RWPE1 (cell line): ENCODE measurements at places on chromosomes 12 and 14.

DNA sequence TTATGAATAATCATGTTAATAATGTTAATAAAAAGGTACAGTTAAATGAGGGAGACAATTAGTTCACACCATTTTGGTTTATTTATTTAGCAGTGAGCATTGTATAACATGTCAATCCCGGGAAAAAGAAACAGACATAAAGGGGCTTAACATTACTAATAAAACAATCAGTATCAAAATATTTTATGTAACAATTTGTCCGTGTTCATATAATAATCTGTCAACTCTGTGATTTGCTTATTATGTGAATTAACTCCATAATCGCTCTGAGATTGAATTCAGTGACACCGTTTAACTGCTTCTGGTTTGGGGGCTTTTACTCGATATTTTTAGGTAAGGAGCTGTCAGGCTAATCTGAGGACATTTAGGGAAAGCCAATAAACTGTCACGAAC lies 95.8 kb upstream of the HMGA2 start:
- no peak for DNase-seq

- no peak for DNase-seq
Observed at GRCh38 chr12:115135800-115136211, 451.8 kb upstream of the TBX3 start.

DNA sequence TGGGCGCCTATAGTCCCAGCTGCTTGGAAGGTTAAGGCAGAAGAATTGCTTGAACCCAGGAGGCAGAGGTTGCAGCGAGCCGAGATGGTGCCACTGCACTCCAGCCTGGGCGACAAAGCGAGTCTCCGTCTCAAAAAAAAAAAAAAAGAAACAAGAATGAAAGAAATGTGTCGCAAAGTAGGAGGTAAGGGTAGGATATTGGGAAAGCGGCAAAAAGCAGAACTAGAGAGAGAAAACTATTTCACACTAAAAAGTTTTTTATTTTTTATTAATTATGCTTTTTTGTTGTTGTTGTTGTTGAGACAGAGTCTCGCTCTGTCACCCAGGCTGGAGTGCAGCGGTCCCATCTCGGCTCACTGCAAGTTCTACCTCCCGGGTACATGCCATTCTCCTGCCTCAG lies 17.7 kb downstream of the SBNO1 start:
- no peak for DNase-seq

DNA sequence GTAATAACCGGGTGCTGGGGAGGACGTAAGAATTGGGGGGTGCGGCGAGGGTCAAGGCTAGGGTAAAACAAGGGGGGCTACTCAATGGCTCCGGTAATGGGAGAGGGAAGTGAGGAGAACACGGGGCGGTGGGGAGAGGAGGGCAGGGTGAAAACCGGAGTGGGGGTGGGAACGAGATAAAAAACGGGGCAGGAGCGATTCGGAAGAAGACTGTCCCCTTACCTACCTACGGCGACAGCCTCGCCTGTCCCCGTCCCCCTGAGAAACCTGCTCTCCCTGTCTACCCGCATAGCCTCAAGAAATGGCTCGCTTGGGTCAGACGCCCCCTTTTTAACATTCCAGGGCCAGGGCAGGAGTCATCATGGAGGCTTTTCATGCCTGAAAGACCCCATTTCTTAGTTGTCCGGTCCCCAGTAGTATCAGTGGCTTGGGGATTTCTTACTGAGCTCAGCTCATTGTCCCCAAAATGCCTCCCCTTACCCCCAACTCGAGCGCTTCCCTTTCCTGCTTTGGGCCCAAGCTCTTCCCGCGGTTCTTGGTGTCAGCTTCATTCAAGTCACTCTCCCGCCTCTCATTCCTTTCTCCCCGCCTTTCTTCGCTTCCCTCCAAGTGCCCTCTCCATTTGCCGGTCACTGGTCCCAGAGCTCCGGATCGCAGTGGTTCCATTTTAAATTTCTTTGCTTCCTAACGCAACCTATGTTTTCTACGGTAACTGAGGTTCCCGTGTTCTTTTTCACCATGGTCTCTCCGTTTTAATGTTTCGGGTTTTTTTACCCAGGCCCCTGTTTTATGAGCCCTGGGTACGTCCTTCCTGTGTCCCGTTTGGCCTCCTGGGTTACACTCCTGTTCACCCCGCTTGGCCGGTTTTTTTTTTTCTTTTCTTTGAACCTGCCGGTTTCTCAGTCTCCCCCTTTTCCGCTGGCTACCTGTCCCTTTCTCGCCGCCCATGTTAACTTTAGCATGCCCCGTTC lies 1.2 kb upstream of the WSB2 start:
- peak; percentile 62 for DNase-seq

DNA sequence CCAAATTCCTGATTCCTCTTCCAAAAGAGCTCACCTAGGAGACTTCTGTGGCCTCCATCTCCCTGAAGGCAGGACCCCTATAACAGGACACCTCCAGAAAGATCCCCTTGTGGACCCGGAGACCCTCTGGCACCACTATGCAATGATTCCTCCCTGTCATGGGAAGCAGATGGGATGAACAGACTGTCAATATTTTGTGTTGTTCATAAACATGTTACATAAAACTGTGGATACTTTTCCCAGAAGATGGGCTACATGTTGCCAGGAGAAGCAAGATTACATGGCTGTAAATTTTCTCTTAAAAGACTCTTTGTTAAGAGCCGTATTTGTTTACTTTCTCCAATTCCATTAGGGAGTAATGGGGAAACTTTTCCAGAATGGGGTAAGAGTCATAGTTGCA lies 52.1 kb downstream of the TUNAR start:
- no peak for DNase-seq

GRCh38 chr12:133156125-133156690 lies 25.1 kb upstream of the ZNF268 start:
- DNase-seq = no peak

DNA sequence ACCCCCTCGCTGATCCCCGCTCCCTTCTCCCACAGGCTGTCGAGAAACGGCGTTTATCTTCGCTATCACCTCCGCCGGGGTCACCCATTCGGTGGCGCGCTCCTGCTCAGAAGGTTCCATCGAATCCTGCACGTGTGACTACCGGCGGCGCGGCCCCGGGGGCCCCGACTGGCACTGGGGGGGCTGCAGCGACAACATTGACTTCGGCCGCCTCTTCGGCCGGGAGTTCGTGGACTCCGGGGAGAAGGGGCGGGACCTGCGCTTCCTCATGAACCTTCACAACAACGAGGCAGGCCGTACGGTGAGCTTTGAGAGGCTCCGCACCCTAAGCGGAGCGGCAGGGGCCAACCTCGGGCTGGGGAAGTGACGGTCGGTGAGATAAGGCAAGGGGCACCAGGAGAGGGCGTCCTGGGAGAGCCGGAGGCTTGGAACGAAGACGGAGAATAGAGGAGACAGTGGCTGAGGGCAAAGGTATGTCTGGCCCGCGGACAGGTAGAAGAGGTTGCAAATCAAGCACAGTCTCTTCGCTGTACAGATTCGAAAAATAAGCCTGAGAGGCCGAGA lies 2.3 kb downstream of the WNT1 start:
- no peak for DNase-seq

DNA sequence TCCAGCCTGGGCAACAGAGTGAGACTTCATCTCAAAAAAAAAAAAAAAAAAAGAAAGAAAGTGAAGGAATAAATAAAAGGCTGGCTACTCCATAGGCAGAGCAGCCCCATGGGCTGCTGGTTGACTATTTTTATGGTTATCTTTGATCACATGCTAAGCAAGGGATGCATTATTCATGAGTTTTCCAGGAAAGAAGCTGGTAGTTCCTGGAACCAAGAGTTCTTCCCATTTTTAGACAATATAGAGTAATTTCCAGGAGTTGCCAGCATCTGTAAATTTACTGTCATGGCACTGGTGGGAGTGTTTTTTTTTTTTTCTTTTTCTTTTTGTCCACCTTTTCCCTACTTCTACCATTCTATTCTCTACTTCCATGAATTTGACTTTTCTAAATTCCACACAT lies 24.2 kb downstream of the FGD4 start:
- DNase-seq = no peak

DNA sequence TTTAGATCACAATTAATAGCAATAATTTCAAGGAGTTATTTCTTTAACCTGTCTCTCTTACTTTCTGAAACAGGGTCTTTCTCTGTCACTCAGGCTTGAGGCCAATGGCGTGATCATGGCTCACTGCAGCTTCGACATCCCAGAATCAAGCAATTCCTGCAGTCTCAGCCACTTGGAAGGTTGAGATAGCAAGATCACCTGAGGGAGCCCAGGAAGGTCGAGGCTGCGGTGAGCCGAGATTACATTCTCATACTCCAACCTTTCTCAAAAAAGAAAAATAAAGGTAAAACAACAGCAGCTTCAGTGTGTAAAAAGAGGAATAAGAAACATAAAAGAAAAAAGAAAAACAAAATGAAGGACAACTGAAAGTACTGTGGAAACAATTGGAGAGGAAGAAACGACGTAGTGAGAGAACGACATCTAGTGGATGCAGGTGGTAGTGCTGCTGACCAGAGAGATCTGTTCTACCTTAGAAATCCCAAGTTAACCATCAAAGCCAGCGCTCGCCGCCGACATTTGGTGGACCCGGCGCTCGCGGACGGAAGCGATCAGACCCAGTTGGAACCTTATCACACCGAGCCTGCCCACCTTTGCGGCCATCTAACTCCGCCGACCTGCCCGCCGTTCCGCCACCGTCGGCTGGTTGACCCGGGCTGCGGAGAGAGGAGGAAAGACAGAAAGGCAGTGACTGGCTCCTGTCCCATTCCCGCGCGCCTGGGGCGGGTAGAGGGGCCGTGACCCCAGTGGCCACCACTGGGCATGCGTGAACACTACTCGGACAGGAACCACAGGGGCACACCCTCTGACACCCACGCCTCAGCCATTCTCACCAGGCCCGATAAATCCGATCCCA lies 196.1 kb downstream of the ALG10 start:
- DNase-seq = peak; percentile 52

DNA sequence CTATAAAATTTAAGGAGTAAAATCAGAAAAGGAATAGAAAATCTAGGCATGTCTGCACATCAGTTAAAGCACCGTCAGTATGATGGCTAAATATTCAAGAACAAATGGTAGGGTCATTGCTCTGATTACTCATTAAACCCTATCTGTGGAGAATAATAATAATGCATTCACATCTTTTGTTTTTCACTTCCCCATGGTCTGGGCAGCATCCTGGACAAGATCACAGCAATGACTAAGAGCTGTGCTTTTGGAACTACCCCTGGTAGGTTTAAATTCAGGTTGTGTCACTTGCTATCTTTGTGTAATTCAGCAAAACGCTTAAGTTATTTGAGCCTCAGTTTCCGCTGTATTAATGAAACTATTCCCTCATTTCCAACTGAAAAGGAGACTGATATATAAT lies 33.1 kb downstream of the C12orf42 start:
- no peak for DNase-seq

- no peak for DNase-seq
Observed at GRCh38 chr14:76763096-76764041, 2.1 kb downstream of the VASH1 start.

- DNase-seq = peak; percentile 30
Observed at GRCh38 chr12:111174251-111174960, 194.5 kb downstream of the PHETA1 start.

GRCh38 chr14:68636597-68636996 lies 156.3 kb downstream of the ZFP36L1 start:
- no peak for DNase-seq

DNA sequence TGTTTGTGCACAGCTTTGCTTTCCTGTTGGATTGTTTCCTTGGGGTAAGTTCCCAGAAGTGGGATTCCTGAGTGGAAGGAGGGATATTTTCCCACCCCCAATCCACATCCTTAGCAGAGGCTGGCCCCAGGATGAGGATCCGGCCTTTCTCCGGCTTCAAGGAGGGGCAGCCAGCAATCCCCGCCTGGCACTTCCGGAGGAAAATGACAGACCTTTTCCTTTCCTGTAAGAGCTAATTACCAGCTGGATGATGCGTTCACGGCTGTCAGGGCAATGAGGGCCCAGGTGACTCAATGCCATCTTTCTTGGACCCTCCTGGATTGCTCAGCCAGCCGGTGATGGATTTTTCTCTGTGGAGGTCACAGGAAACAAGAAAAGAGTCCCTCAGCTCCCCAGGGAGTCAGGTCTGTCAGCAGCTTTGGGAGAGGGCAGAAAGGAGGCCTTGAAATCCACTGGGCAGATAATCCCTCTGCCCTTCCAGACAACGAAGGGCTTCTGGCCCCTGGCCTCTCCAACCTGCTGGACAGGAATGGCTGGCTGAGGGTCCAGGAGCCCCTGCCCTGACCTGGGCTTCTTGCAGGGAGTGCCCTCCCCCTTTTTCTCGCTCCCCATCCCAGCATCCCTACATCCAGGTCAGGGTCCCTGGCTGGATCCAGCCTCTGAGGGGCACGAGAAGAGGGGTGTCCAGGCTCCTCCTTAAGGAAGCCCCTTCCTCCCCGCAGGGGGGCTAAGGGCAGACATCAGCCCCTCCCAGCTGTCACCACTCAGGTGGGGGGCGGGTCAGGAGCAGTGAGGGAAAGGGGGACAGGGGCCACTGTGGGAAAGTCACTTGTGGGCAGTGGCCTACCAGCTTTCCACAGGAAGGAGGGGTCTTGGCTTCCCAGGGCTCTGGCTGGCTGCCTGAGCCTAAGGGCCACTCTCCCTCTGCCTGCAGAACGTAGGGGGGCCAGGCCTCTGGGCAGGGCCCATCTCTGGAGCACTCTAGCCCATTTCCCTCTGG lies 16.1 kb upstream of the CCDC85C start:
- DNase-seq = peak; percentile 44

- no peak for DNase-seq
Observed at GRCh38 chr12:54385251-54385914, 850 bp upstream of the ZNF385A start.

DNA sequence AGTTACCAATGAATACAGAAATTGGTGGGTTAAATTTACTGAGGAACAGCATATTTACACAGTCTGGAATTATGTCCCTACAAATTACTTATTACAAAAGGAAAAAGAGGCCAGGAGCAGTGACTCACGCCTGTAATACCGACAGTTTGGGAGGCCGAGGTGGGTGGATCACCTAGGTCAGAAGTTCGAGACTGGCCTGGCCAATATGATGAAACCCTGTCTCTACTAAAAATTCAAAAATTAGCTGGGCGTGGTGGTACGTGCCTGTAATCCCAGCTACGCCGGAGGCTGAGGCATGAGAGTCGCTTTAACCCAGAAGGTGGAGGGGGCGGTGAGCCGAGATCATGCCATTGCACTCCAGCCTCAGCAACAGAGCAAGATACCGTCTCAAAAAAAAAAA lies 52.6 kb downstream of the HECTD1 start:
- no peak for DNase-seq

GRCh38 chr12:50099302-50100008 lies 4.4 kb upstream of the GPD1 start:
- DNase-seq = no peak

DNA sequence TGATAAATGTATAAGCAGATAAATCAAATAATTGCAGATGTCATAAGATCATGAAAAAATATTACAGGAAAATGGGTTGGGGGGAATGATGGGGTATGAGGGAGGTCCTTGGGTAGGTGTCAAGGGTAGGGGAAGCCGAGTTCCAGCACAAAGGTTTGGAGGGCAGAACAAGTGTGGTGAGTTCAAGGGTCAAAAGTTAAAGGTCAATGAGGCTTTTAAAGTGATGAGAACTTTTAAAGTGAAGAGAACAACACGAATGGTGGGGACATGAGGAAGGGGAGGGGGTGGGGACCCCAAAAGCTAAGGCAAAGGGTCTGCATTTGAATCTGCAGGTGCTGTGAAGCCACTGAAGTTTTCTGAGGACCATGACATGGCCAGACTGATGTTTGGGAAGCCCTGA lies 200.6 kb upstream of the NOS1 start:
- no peak for DNase-seq
